Lower lobe of right lung (tissue), 2 donors: ENCODE measurements at places on chromosomes 7 and 10.
A peak's percentile ranks its signal among the peaks of the same experiment; 100 is the strongest.

DNA sequence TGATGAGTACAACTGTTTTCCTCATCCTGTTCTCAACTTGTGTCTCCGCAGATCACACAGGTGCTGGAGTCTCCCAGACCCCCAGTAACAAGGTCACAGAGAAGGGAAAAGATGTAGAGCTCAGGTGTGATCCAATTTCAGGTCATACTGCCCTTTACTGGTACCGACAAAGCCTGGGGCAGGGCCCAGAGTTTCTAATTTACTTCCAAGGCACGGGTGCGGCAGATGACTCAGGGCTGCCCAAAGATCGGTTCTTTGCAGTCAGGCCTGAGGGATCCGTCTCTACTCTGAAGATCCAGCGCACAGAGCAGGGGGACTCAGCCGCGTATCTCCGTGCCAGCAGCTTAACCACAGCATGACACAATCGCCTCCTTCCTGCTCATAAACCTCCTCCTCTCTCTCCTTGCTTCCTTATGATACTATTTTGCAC, 126.7 kb upstream of the PRSS58 start:
- peak; percentile 52 for DNase-seq
- peaks cover 7% of the 10 kb centered on the region for H3K4me1 ChIP-seq
- no peak overlapping the region for H3K4me3 ChIP-seq
- no peaks in the 10 kb centered on the region for H3K36me3 ChIP-seq

- H3K27ac ChIP-seq = peak within 1 kb of the TSS; percentile 97
- H3K27me3 ChIP-seq = no peaks in the 10 kb centered on the region
- peaks cover 24% of the 10 kb centered on the region for H3K4me1 ChIP-seq
- peak; percentile 84 for DNase-seq
- H3K36me3 ChIP-seq = peaks cover 17% of the 10 kb centered on the region
- H3K4me3 ChIP-seq = peak within 1 kb of the TSS; percentile 73
Measured at GRCh38 chr7:73557397-73558257, at the start of gene BCL7B. BCL7B (minus strand) TSS chr7:73557690; CDS start chr7:73557578, 112 bp downstream.

GRCh38 chr10:102642736-102643335, 1.4 kb upstream of the TRIM8 start:
- H3K36me3 ChIP-seq = no peaks in the 10 kb centered on the region
- no peaks in the 10 kb centered on the region for H3K27me3 ChIP-seq
- peak overlapping the region; percentile 99 for H3K27ac ChIP-seq
- peaks cover 16% of the 10 kb centered on the region for H3K4me1 ChIP-seq

- H3K4me1 ChIP-seq = peaks cover 5% of the 10 kb centered on the region
- H3K27me3 ChIP-seq = peaks cover 8% of the 10 kb centered on the region
- H3K36me3 ChIP-seq = no peaks in the 10 kb centered on the region
- no peak overlapping the region for H3K4me3 ChIP-seq
- DNase-seq = peak; percentile 74
- no peak overlapping the region for H3K27ac ChIP-seq
Measured at GRCh38 chr10:96380821-96381220, 22.0 kb upstream of the OPALIN start.

GRCh38 chr10:50528206-50528605, 95.5 kb downstream of the SGMS1 start:
- no peak for DNase-seq
- H3K4me3 ChIP-seq = no peak overlapping the region
- H3K27ac ChIP-seq = no peak overlapping the region

DNA sequence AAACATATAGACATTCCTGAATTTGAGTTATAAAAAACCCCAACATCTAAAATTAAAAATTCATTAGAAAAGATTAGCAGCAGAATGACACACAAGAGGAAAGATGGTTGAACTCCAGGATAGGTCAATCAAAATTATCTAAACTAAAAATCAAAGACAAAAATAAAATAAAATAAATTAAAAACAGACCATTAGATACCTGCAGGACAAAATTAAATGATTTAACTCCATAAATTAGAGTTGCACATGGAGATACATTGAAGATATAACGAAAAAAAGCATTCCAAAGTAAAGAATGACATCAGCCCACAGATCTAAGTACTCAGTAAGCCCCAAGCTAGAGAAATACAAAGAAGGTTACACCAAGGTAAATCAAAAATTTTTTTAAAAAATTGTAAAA, 226.1 kb upstream of the SORCS1 start:
- no peaks in the 10 kb centered on the region for H3K4me1 ChIP-seq
- H3K36me3 ChIP-seq = no peaks in the 10 kb centered on the region
- no peak for DNase-seq
- no peaks in the 10 kb centered on the region for H3K27me3 ChIP-seq

DNA sequence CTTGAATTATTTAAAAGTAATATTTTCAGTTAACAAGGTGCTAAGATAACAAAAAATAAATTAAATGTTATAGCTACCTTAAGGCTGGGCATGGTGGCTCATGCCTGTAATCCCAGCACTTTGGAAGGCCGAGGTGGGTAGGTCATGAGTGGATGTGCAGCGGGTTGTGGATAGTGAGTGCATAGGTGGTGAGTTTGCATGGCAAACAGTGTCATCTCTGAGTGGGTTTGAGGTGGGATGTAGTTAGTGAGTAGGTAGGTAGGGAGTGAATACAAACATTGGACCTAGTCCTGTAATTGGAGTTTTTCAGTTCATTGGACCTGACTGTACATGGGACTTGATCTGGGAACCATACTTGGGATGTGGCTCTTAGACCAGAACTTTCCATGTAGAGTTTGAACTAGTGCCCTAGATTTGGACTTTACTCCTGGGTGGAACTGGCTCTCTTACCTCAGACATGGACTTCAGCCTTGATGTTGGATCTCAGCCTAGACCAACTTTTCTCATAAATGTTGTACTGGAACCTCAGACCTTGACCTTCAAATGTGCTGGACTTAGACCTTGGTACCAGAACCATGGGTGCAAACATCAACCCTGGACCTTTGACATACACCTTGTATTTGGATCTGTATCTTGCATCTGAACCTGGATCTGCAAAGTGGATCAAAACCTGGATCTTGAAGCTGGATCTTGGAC, 47.0 kb downstream of the SEC61G start:
- no peak overlapping the region for H3K27ac ChIP-seq
- no peaks in the 10 kb centered on the region for H3K4me1 ChIP-seq
- H3K36me3 ChIP-seq = no peaks in the 10 kb centered on the region
- DNase-seq = no peak
- no peaks in the 10 kb centered on the region for H3K27me3 ChIP-seq

DNA sequence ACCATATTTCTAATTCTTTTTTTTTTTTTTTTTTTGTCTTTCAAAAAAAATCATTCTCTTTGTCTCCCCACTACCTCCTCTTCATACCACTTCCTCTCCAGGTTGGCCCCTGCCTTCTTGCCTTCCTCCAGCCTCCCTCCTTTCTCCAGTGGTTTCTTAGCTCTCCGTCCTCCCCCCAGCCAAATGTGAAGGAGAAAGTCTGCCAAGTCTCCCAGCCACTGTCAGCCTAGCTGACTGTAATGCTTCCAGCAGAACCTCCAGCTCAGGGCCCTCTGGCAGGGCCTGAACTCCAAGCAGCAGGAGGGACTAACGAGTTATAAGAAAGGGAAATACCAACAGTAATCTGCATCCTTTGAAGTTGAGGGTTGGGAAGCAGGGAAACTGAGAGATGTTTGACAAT, 35.5 kb upstream of the BICC1 start:
- no peak overlapping the region for H3K27ac ChIP-seq
- no peaks in the 10 kb centered on the region for H3K4me1 ChIP-seq
- no peak for DNase-seq
- H3K4me3 ChIP-seq = no peak overlapping the region
- H3K36me3 ChIP-seq = no peaks in the 10 kb centered on the region

- no peaks in the 10 kb centered on the region for H3K36me3 ChIP-seq
- no peak overlapping the region for H3K4me3 ChIP-seq
- H3K27me3 ChIP-seq = no peaks in the 10 kb centered on the region
- H3K27ac ChIP-seq = no peak overlapping the region
- no peak for DNase-seq
- H3K4me1 ChIP-seq = peaks cover 33% of the 10 kb centered on the region
Measured at GRCh38 chr10:22690614-22691431, 23.6 kb downstream of the PIP4K2A start.

- peaks cover 8% of the 10 kb centered on the region for H3K27me3 ChIP-seq
- peak overlapping the region; percentile 78 for H3K27ac ChIP-seq
- H3K4me1 ChIP-seq = peaks cover 19% of the 10 kb centered on the region
- H3K36me3 ChIP-seq = no peaks in the 10 kb centered on the region
- H3K4me3 ChIP-seq = peak overlapping the region; percentile 77
Measured at GRCh38 chr7:131554880-131555516, 1.4 kb downstream of the PODXL start.

- H3K36me3 ChIP-seq = no peaks in the 10 kb centered on the region
- no peak for DNase-seq
- no peaks in the 10 kb centered on the region for H3K27me3 ChIP-seq
- no peak overlapping the region for H3K4me3 ChIP-seq
- H3K4me1 ChIP-seq = no peaks in the 10 kb centered on the region
Measured at GRCh38 chr10:18699849-18700840, 40.9 kb downstream of the ARL5B start.

DNA sequence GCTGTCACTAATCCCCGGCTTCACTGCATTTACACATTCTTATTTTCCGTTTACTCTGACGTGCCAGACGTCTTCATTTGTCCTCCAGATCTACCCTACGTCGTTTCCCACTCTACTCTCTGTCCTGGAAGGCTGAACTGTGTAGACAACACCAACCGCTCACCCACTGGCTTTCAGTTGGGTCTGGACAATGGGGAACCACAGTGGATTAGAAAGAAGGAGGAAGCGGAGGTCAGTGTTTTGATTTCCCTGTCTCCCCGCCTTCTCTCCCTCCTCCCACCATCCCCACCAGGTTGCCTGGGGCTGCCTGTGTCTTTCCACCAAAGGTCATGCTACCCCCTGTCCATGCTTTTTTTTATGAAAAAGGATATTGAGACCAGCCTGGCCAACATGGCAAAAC, 14.0 kb upstream of the CTBP2 start:
- no peaks in the 10 kb centered on the region for H3K36me3 ChIP-seq
- DNase-seq = no peak
- H3K27me3 ChIP-seq = peaks cover 10% of the 10 kb centered on the region
- H3K4me3 ChIP-seq = no peak overlapping the region

GRCh38 chr10:58796242-58796641, 283.6 kb downstream of the BICC1 start:
- H3K4me1 ChIP-seq = no peaks in the 10 kb centered on the region
- H3K4me3 ChIP-seq = no peak overlapping the region
- no peak overlapping the region for H3K27ac ChIP-seq

DNA sequence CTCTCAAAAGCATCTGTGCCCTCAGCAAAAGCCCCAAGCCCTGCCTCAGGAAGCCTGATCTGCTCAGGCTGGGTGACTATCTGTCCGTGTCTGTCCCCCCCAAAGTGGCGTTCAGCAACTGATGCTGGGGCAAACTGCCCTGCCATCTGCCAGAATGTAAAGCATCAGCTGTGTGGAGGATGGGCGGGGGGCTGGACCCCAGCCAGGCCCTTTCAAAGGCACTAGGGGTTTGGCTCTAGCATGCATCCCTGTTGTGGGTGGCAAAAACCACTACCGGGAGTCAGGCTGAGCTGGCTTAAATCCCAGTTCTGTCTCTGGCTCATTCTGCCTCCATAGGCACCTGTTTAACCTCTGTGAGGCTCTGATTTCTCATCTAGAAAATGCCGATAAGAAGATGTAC, 35.5 kb downstream of the GPRIN2 start:
- H3K27ac ChIP-seq = no peak overlapping the region
- H3K27me3 ChIP-seq = peaks cover 11% of the 10 kb centered on the region
- H3K4me1 ChIP-seq = peaks cover 14% of the 10 kb centered on the region
- peak; percentile 50 for DNase-seq
- H3K4me3 ChIP-seq = no peak overlapping the region

- H3K4me1 ChIP-seq = peaks cover 63% of the 10 kb centered on the region
- DNase-seq = peak; percentile 69
- no peaks in the 10 kb centered on the region for H3K36me3 ChIP-seq
- H3K4me3 ChIP-seq = no peak overlapping the region
Measured at GRCh38 chr10:69460576-69461242, 9.4 kb downstream of the TSPAN15 start.

DNA sequence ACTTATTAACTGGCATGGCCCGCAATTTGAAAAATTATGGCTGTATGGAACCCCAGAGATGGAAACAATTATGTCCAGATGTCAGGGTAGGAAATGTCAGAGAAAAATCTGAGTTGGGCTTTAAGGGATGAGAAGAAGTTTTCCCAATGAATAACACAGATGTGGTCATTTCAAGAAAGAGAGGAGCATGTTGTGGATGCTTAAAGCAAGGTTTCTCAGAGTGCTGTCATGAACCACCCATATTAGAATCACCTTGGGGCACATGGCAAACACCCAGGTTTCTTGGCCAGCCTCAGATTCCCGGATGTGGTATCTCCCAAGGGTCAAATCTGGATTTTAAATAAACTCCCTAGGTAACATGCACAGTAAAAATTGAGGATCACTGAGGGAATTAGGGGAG, 43.6 kb downstream of the LAMB4 start:
- no peaks in the 10 kb centered on the region for H3K4me1 ChIP-seq
- no peak overlapping the region for H3K27ac ChIP-seq
- H3K4me3 ChIP-seq = no peak overlapping the region
- H3K36me3 ChIP-seq = no peaks in the 10 kb centered on the region

- no peak overlapping the region for H3K27ac ChIP-seq
- H3K4me1 ChIP-seq = no peaks in the 10 kb centered on the region
- no peaks in the 10 kb centered on the region for H3K36me3 ChIP-seq
- H3K4me3 ChIP-seq = no peak overlapping the region
Measured at GRCh38 chr10:116753759-116754158, 11.4 kb upstream of the HSPA12A start.

- H3K27me3 ChIP-seq = no peaks in the 10 kb centered on the region
- DNase-seq = no peak
- H3K4me3 ChIP-seq = no peak overlapping the region
- H3K4me1 ChIP-seq = no peaks in the 10 kb centered on the region
- no peaks in the 10 kb centered on the region for H3K36me3 ChIP-seq
Measured at GRCh38 chr10:10977978-10978377, 39.7 kb upstream of the CELF2 start.

- peak overlapping the region; percentile 76 for H3K4me3 ChIP-seq
- peak overlapping the region; percentile 93 for H3K27ac ChIP-seq
- peaks cover 8% of the 10 kb centered on the region for H3K4me1 ChIP-seq
- no peaks in the 10 kb centered on the region for H3K27me3 ChIP-seq
- no peak for DNase-seq
Measured at GRCh38 chr7:6576024-6576866, 1.0 kb upstream of the ZDHHC4 start.

DNA sequence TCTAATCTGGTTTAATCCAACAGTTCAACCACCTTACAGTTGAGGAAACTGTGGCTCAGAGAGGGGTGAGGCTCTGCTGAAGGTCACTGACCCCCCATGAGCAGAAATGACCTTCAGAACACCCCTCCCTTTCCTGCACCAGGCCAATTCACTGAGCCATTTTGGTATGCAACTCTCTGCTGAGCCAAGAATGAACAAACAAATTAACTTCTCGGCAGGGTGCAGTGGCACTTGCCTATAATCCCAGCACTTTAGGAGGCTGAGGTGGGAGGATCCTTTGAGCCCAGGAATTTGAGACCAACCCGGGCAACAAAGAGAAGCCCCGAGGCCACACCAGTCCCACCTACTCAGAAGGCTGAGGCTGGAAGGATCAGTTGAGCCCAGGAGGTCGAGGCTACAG, 29.8 kb downstream of the PDGFA start:
- no peak for DNase-seq
- H3K36me3 ChIP-seq = no peaks in the 10 kb centered on the region
- no peak overlapping the region for H3K27ac ChIP-seq
- no peak overlapping the region for H3K4me3 ChIP-seq
